ENCODE measurements at places on chromosomes 3 and 15.
A peak's percentile ranks its signal among the peaks of the same experiment; 100 is the strongest.

DNA sequence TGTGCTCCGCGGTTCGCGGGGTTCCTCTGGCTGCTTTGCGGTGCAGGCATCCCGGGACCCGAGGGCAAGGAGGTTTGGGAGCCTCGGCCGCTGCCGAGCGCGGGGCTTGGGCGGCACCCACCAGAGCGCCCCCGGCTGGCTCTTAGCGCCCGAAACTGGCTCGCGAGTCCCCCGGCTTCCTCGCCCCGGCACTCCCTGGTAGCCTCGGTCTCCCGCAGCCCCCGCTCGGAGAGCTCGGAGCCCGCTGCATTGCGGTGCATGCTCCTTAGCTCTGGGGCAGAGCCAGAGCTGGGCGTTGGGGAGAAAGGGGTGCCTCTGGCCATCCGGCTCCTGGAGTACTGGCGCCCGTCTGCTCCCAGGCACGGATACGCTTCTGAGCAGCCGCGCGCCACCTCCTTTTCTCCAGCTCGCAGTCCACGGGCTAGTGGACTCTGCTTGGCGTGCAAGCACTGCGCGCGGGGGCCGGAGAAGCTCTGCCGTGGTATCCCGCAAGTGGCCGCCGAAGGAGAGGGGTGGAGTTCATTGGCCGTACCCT is 753 bp downstream of the EPHB1 start:
- no peak for DNase-seq

- DNase-seq: no peak
Observed at GRCh38 chr3:18795078-18795477, 353.2 kb upstream of the KCNH8 start.

DNA sequence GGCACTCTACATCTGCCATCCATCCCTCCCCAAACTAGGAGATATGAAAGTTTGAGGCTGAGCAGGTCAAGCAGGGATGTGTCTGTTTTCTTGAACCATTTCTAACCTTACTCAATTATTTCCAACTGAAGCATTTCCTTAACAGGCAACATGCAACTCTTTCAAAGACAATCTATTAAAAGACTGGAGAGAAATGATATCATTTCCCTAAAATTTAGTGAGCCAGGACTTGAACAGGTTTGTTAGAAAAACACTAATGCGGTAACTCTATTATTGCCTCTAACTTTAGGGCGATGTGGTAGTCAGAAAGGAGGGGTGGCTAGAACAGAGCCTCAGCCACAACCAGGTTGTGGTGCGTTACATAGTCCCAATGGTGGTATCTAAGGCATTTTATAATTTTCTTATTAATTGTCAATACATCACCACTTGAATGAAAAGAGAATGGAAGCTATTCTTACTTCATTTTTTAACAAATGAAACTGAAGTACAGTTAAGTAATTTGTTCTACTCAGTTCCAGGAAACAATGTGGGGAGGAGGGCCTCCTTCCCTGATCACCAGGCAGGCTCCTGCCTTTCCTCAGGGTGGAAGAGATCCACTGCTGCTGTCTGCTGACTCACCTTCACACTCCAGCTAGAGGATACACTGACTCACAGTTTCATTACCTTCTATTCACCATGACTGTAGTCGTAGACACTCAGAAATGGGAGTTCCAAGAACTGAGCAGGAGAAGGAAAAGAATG is 22.8 kb downstream of the MYO1E start:
- DNase-seq: no peak

DNA sequence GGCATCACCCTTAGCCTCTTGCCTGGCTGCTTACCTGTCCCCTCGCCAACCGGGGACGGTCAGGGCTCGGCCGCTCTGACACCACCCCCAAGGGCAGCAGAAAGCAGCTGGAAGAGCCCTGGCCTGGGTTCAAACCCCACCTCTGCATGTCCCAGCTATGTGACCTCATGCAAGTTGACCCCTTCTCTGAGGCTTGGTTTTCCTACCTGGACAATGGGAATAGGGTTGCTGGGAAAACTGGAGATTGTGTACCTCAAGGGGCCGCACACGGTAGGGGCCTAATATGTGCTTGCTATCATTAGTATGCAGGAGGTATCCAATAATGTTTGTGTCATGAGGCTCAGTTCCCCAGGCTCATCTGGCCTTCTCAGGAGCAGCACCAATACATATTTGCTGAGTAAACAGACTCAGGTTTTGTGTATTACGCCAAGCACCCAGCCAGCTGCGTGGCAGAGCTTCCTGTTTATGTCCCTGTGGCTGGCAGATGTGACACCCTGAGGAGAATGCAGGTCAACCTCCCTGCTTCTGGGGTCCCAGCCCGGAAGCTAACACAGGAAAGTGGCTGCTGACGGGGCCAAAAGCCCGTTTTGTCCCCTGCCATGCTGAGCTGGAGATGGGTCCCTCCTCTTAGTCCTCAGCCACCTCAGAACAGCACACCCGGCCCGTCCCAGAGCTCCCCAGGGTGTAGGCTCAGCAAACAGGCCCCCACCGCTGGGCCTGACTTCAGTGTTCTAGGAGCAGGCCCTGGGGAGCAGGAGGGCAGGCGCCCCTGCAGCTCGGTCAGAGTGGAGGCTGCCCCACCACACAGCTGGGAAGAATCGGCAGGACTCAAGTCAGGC is 29.7 kb downstream of the PLXND1 start:
- peak; percentile 63 for DNase-seq

- no peak for DNase-seq
Observed at GRCh38 chr3:69462022-69462825, 76.3 kb upstream of the FRMD4B start.

DNA sequence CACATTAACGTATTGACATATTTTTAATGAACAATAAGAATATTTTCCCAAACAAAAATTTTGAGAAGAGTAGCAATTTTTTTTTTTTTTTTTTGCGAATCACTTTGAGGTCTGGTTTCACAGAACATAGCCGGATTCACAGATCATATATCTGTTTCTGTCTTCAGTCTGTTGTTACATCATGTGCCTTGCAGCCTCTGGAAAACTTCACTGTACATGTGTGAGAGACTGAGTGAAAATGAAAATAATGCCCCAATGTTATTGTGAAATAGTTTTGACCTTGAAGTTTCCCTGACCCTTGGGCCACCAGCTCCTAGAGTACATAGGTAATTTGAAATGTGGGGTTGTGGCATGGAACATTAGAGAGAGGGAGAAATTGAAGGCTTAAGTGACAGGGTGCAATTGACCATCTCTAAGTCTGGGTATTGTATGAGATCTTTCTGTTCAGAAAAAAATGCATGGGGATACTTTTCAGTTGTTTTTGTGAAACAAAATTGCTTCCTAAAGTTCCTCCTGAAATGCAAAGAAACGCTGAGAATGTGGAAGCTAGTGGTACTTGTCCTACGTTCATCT is 14.0 kb downstream of the ITPR1 start:
- DNase-seq: no peak

GRCh38 chr3:49966233-49966942 is 26.4 kb downstream of the RBM6 start:
- no peak for DNase-seq

GRCh38 chr3:59472541-59472940 is 422.7 kb upstream of the CFAP20DC start:
- no peak for DNase-seq

DNA sequence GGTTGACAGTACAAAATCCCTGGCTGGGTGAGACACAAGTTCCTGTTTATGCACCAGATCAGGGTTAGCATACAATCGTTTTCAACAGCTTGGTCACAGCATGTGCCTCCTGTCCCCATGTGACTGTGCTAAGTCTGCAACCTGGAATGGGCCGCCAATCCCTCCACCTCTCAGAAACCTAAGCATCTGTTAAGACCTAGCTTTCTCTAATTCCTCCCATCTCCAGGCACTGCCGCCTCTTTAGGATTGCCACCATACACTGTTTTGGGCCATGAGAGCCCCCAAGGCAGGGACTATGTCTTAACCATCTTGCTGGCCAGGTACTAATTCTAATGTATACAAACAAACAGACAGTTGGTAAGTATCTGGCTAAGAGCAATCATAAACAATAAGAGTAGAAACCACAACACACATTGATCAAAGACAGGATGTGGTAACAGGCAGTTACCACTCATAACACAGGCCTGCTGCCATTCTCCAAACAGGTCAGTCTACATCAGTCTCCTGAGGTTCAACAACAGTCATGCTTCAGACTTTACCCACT is 25.6 kb downstream of the SEC22C start:
- DNase-seq: peak; percentile 44

DNA sequence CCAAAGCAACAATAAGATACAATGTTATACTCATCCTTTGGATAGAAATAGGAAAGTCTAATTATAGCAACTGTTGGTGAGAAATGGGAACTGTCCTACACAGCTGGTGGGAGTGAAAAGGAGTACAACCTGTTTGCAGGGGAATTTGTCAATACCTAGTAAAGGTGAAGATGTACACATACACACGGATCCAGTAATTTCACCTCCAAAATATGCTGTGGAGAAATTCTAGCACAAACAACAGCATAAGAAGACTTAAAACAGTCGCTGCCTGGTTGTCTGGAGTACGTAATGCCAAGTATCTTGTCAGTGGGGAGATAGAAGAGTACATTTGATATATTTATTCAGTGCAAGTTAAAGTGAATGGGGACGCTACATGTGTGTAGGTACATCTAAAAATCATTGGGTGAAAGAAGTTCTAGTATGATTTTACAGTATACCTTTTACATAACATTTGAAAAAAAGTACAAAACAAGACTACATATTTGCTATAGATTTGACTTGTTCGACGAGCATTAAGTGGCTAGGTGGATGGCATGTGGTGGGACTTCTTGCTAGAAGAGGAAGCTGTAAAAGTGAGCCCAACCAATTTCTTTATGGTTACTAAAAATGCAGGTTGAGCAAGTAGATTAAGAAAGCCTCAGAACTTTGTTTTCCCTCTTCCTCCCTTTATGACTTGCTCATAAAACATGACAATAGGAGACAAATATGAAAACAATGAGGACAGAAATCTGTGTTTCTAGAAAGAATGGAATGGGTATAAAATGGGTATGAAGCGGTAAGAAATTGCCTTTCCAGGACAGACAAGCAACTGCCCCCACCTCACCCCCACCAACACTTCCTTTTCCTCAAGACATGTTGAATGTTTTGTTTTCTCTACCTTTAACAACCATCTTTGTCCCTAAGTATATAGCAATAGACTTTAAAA is 50.2 kb upstream of the CCR4 start:
- no peak for DNase-seq

DNA sequence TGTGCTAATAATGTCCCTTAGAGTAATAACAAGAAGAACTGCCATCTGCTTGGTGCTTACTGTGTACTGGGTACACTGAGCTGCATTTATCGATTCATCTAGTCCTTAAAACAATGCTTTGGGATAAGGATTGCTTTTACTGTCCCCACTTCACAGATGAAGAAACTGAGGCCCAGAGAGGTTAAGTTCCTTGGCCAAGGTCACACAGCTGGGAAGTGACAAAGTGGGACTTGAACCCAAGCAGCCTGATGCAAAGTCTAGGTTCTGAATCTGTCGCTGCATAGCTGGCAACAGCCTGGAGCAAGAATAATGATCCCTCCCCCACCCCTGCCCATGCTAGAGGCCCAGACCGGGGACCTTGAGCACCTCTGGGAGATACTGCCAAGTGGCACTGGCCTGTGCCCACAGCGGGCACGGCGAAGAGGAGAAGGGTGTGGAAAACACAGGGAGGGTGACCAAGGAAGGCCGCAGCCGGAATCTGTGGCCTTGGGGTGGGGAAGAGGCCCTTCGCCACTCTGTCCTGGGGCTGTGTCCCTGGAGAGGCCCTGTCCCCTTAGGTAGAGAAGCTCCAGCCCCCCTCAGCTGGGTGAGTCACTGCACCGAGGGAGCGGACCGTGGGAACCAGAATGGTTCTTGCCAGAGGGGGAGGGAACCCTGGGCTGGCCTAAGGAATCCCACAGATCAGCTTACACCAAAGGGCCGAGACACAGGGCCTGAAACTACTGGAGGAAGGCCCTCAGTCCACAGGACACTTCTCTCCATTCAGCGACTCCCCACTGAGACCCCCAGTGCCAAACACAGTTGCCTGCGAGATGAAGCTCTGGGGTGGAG is 3.5 kb downstream of the PLXND1 start:
- DNase-seq: no peak

- no peak for DNase-seq
Observed at GRCh38 chr15:43808960-43809678, 8.7 kb downstream of the HYPK start.

- DNase-seq: no peak
Observed at GRCh38 chr3:148534089-148534988, 163.4 kb upstream of the AGTR1 start.

DNA sequence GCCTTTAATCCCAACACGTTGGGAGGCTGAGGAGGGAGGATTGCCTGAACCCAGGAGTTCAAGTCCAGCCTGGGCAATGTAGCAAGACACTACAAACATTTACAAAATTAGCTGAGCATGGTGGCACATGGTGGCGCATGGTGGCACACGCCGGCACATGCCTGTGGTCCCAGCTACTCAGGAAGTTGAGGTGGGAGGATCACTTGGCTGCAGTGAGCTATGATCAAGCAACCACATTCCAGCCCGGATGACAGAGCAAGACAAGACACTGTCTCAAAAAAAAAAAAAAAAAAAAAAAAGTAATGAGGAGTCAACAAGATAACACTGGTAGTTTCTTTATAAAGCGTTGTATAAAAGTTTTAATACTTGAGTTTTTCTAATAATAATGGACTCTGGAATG is 10.1 kb downstream of the FEZF2 start:
- no peak for DNase-seq

- no peak for DNase-seq
Observed at GRCh38 chr3:5275529-5275928, 88.0 kb downstream of the EDEM1 start.

- DNase-seq: no peak
Observed at GRCh38 chr15:47674586-47675232, 42.6 kb upstream of the SEMA6D start.

DNA sequence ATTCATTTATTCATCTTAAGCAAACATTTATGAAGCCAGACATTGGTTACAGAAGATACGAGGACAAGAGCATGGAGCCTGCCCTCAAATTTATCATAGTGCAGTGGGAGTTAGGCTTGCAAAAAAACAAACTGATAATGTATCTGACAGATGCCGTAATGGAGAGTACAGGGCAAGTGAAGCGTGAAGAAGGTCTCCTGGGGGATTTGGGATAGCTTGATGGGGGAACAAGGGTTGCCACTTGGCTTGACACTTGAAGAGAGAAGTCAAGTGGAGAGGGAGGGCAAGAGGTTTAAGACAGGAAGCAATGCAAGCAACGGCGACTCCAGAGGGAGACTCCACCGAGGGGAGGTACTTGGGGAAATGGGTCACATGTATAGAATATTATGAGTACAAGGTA is 129.3 kb downstream of the SSR3 start:
- DNase-seq: no peak

GRCh38 chr3:184237807-184238206 is 8.4 kb downstream of the VWA5B2 start:
- DNase-seq: no peak

- no peak for DNase-seq
Observed at GRCh38 chr3:160174621-160175020, 50.6 kb upstream of the C3orf80 start.

Data from activated CD4-positive, alpha-beta T cell treated with anti-CD3 and anti-CD28 coated beads, Interleukin-2, amount 50 U/mL, for 1 hour (primary cell).